ENCODE measurements at places on chromosomes 5 and 9.

DNA sequence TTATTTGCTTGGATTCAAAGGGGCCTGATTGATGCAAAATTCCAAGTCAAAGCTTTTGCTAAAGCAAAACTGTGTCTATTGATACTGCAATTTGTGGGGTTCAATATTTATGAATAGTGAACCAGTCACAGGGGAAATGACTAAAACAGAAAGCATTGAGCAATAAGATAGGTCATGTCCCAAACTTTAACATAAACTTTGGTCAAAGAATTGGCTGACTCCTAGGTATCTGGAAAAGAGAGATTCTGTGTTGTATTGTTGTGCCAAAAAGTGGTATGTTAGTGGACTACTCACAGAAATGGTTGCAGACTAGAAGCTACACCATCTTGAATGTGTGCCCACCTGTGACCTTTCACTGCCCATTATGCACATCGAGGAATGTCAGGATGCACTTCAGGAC, 585.5 kb upstream of the RGMB start:
- no peak for DNase-seq

- DNase-seq: no peak
Measured at GRCh38 chr5:76125888-76126287, 42.7 kb downstream of the SV2C start.

- no peak for DNase-seq
Measured at GRCh38 chr9:118034701-118035100, 330.5 kb downstream of the TLR4 start.

DNA sequence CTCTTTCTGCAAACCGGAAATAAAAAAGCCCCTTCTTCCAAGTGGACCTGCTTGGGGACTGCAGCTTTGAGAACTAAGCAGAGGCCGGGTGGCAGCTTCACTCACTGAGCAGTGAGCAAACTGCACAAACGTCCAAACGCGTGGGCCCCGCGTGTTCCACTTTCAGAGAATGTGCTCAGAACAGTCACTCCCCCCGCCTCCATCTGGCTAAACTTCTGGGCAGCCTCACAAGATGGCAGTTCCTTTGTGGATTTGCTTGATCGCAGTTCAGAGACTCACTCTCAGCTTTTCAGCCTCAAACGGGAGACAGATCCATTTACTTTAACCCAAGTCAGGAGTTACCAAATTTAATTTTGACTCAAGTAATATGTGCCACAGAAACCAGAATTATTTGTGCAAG, 216.6 kb downstream of the TLE1 start:
- no peak for DNase-seq

DNA sequence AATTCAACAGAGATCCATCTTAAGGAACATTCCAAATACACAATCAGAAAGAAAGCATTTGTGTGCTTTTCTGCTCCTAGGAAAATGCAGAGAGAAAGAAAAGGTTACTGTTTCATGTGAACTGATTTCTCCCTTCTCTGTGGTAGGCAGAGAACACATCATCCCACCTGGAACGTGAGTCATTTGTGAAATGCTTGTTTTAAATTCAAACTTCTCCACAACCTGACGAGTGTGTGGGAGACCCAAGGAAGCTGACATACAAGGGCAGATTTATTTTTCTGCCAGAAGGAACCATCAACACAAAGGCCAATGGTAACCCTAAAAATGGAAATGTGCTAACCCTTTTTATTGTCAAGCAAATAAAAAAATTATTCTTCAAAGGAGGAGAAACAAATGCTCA, 156.4 kb downstream of the EFNA5 start:
- no peak for DNase-seq

- DNase-seq: no peak
Measured at GRCh38 chr9:26077860-26078259, 399.6 kb upstream of the TUSC1 start.

All from fibroblast of the conjunctiva (primary cell).